Glomerular endothelial cell (primary cell): ENCODE measurements at places on chromosomes 2 and 18.

DNA sequence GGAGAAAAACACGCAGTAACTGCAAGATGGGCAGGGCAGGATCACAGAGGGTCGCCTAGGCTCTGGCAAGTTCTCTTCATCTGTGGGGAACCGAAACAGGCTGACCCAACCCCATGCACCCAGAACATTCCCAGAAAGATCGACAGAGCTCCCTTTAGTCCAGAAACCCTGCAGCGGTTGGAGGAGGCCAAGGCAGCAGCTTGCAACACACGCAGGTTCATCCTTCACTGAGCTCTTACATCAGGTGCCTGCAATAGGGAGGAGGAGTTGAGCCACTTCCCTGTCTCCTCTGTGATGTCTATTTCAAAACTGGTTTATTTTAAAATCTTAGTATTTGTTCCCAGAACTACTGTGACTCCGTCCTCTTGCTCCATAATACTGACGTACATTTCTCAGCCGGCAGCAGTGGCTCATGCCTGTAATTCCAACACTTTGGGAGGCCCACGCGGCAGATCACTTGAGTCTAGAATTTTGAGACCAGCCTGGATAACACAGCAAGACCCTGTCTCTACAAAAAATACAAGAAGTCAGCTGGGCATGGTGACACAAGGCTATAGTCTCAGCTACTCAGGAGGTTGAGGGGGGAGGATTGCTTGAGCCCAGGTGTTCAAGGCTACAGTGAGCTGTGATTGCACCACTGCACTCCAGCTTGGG is 11.5 kb upstream of the SLC11A1 start:
- DNase-seq: no peak

GRCh38 chr2:227326783-227327182 is 1.7 kb downstream of the MFF start:
- DNase-seq: no peak

DNA sequence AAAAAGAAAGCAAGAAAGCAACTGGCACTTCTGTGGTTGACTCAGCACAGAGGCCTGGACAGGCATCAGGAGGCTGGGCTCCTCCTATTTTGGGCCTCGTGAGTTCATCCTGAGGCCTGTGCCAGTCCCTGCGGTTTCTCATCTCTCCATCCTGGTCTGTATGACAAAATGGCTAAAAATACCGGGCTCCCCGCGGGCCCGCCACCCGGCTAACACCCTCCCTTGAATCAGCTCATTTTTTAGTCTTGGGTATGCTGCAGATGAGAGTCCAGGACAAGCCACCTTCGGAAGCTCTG is 62.3 kb upstream of the YWHAQ start:
- no peak for DNase-seq

DNA sequence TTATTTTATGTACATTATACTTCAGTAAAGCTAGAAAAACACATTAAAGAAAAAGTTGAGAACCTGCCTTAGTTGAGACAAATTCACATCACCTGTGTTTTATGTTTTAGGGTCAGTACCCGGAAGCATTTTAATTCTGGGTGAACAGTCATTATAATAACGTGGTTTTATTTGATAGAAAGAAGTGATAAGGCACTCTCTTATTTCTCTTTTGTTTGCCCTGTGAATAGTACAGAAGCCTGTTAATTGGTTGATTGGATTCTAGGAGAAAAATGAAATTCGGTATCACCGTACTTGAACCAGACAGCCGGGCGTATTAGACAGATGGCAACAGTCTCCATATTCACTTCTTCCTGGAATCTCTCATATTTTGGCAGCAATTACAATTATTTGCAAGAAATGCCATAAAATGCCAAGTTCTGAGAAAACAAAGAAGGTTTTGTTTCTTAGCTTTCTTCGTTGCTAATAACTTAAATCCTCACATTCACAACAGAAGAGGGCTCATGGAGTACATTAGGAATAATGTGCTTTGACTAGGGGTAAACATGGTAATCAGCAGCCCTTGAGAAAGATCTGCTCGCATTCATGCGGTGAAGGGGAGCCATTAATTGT is 168.7 kb upstream of the RASGRP3 start:
- DNase-seq: no peak
